LNCaP clone FGC (cell line): ENCODE measurements at places on chromosomes 16 and 17.

- peak; percentile 56 for DNase-seq
Observed at GRCh38 chr16:648071-648780, 939 bp upstream of the WDR90 start.

GRCh38 chr17:49343273-49343672, 18.8 kb downstream of the ZNF652 start:
- DNase-seq: no peak

GRCh38 chr16:24538756-24539294, 541 bp upstream of the RBBP6 start:
- peak; percentile 75 for DNase-seq

- DNase-seq: no peak
Observed at GRCh38 chr17:36527621-36528250, 6.9 kb downstream of the MYO19 start.

DNA sequence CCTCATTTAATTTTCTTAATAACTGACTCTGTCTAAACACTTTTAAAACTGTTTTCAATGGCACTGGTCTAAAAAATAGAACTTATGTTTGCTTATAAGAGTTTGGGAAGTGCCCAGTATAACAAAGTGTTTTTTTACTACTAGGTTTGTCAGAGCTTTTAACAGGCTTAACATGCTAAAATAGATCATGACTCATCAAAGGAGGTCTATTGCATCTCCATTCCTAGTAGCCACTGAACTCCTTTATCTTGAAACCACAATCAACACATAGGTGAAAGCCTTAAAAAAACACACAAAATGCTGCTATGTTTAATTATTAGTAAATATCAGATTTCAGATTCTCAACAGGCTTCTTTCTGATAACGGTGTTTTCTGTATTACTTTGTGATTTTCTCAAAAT, 196.4 kb upstream of the KIF2B start:
- no peak for DNase-seq

GRCh38 chr17:64984181-64984580, 64.9 kb upstream of the LRRC37A3 start:
- DNase-seq: no peak

DNA sequence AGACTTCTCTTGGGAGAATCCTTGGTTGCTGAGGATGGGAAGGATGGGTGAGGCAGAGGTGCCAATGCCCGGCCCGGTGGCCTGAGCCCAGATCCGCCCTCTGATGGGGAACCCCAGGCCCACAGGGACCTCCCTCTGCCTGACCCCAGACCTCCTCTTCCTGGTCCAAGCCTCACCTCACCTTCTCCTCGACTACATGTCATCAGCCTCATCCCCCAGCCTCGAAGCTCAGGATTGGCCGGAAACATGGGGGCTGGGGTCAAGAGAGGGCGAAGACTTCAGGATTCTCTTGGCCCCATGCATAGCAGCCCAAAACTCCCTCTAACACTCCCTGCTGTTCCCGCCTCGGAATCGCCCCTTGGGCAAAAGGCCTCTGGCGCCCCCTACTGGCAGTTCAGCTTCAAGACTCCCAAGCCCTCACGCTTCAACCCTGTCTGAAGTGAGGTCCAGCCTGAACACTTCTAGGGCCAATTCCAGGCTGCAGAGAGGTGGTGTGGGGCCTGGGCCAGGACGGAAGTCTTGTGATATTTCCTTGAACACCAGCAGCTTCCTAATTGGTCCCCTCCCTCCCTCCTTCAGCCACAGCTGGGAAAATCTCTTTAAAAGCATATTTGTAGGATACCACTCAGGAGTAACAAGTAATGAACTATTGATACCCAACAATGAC, 47.2 kb downstream of the ARHGAP27 start:
- DNase-seq: peak; percentile 79

DNA sequence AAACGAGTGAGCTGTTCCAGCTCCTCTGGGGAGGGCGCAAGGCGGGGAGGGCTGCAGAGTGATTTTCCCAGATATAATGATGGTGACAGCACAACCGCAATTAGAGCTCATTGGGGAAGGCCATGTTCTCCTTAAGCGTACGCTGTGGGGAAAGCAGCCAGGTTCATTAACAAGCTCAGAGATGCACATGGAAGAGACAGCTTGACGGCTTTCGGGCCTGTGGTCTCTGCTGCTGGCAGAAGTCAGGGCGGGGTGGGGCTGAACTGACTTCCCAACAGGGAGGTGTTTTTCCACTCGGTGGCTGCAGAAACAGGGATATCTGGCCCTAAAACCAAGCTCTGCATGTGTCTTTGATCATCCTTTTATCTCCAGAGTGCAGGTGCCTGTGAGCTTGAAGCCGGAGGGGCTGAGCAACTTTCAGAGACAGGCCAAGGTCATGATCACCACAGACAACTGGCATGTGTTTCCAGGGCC, 24.0 kb upstream of the CACNG1 start:
- no peak for DNase-seq

DNA sequence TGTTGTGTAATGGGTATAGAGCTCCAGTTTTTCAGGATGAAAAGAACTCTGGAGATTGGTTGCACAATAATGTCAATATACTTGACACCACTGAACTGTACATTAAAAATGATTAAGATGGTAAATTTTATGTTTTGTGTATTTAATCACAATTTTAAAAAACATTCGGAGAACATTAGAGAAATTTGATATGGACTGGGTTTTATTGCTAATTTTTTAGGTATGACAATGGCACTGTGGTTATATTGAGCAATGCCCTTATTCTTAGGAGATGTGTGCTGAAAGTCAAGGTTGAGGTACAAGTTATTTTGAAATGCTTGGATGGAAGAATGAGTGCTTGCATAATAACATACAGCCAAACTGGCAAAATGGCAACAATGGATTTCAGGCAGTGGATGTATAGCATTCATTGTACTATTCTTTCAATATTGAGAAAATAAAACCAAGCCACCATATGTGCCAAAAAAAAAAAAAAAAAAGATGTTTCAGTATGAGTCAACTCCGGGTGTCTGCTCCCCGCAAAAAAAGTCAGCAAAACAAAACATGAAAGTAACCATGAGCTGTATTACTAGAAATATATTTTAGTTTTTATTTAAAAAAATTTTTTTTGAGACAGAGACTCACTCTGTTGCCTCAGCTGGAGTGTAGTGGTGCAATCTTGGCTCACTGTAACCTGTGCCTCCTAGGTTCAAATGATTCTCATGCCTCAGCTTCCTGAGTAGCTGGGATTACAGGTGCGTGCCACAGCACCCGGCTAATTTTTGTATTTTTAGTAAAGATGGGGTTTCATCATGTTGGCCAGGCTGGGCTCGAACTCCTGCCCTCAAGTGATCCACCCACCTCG, 19.8 kb downstream of the HOXB1 start:
- DNase-seq: no peak

- no peak for DNase-seq
Observed at GRCh38 chr17:67051837-67052236, 7.5 kb downstream of the CACNG1 start.

- no peak for DNase-seq
Observed at GRCh38 chr17:64506201-64506575, at the start of gene DDX5. DDX5 (minus strand) TSS chr17:64506289; CDS start chr17:64506119, 170 bp downstream.

- DNase-seq: no peak
Observed at GRCh38 chr16:63283721-63284120, 1247.5 kb upstream of the CDH8 start.

GRCh38 chr16:63195336-63195735, 1159.1 kb upstream of the CDH8 start:
- DNase-seq: no peak

- DNase-seq: no peak
Observed at GRCh38 chr16:80585764-80586163, 45.0 kb downstream of the DYNLRB2 start.

- DNase-seq: no peak
Observed at GRCh38 chr16:10178080-10178479, 4.1 kb downstream of the GRIN2A start.

DNA sequence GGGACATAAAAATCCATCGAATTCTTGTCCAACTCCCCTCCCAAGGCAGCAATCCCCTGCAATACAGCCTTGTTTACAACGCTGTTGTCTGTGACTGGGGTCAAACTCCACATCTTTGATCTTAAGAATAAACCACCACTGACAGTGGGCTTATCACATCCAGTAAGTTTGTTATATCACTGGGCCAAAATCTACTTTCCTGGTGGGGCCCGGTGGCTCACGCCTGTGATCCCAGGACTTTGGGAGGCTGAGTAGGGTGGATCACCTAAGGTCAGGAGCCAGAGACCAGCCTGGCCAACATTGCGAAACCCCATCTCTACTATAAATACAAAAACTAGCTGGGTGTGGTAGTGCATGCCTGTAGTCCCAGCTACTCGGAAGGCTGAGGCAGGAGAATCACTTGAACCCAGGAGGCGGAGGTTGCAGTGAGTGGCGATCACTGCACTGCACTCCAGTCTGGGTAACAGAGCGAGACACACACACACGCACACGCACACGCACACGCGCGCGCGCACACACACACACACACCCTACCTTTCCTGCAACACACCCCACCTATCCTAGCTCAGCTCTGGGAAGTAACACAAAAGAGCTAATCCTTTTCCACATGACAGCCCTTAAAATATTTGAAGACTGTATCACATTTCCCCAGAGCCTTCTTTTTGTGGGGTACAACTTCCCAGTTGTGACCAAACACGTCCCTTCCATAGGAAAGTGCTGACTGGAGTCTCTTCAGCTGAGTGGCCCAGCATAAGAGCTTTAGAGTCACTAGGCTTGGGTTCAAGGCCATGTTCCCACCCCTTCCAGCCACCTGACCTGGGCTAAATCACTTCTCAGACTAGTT, 20.9 kb upstream of the ABCC1 start:
- DNase-seq: no peak
